CD4-positive, alpha-beta T cell treated with Interleukin-2 at 100 ng/mL for 4 hours (primary cell): ENCODE measurements at places on chromosomes 13 and 19.

- DNase-seq: peak; percentile 50
These were observed 1.0 kb downstream of the SMIM24 start for GRCh38 chr19:3479177-3479833.

DNA sequence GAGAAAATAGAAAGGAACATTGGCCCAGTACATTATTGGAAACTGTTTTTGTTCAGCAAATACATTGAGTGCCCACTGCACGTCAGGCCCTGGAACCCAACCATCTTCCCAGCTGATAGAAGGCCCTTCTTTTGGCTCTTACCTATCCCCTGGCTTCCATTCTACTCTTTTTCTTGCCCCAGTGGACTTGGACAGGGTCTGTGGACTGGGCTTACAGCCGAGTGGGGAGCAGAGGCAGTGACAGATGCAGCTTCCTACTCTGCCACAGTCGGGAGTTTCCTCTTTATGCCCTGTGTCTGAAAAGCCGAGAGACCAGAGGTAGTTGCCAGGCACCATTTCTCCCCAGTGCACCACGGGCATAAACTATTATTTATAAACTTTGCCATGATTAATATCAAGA, 70.4 kb downstream of the ARHGAP35 start:
- no peak for DNase-seq

- no peak for DNase-seq
These were observed 90.2 kb downstream of the RAB20 start for GRCh38 chr13:110471156-110471832.

GRCh38 chr19:41698746-41699230, 9.6 kb upstream of the CEACAM5 start:
- no peak for DNase-seq

GRCh38 chr13:110950819-110951570, 36.1 kb upstream of the ANKRD10 start:
- no peak for DNase-seq

GRCh38 chr13:101639711-101640110, 187.2 kb downstream of the ITGBL1 start:
- DNase-seq: no peak

GRCh38 chr13:109735436-109735966, 50.9 kb downstream of the IRS2 start:
- DNase-seq: no peak

GRCh38 chr19:10971107-10971726, 10.4 kb downstream of the SMARCA4 start:
- DNase-seq: no peak

- DNase-seq: no peak
These were observed 24.0 kb downstream of the UTP14C start for GRCh38 chr13:52048516-52048915.

DNA sequence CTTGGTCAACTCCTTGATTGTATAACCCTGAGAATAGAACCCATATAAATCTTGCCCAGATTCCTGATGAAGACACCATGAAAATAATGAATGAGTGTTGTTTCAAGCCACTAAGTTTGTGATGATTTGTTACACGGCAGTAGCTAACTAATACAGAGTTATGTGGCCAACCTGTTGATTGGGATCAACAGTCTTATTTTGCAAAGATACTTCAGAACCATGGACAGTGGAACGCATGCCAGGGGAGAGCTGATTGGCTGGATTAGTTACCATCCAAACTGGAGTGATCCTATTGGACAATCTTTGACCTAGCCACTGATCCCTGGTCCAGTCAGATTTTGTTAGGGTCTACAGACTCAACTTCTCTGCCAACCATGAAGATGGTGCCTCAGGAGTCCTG, 26.6 kb downstream of the CD70 start:
- DNase-seq: no peak

- DNase-seq: peak; percentile 98
These were observed at the start of gene RAD23A for GRCh38 chr19:12945479-12946091. Gene RAD23A, plus strand, starts transcription at chr19:12945862. Its CDS starts 87 bp downstream, at chr19:12945949.

- no peak for DNase-seq
These were observed 467.2 kb downstream of the ITGBL1 start for GRCh38 chr13:101919541-101920181.

DNA sequence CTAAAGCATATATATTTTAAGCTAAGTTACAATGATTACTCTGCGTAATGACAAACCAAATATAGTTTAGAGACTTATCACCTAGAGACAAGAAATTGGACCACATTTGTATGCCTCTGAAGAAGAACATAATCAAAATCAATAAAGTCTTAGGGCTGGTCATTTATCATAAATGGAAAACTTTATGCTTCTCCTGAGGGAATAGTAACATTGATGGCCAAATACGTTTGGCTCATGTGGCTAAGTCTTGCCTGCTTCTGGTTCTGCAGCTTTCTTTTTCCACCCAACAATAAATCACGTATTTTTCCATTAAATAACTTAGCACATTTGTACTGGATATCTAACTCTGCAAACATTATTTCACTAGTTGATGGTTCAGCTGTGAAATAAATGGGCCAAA, 458.4 kb downstream of the SLITRK1 start:
- no peak for DNase-seq

DNA sequence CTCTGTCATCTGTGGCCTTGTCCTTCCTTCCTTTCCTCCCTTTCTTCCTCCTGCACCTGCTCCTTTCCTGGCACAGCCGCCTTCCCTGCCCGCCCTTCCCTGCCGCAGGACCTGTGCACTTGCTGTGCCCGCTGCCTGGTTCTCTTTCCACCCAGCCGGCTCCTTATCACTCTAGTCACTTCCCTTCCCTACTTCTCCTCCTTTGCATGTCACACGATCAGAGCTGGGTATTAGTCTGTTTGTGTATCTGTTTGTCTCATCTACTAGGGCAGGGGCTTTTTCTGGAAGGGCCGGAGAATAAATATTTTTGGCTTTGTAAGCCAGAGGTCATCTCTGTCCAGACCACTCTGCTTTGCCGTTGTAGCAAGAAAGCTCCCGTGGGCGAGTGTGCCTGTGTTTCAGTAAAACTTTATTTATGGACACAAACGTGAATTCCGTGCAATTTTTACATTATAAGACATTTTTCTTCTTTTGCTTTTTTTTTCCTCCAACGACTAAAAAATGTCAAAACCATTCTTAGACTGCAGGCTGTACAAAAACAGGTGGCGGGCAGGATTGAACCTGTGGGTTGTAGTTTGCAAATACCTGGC, 6.1 kb downstream of the KDM4B start:
- DNase-seq: no peak

GRCh38 chr19:48445256-48445605, 552 bp upstream of the GRWD1 start:
- peak; percentile 42 for DNase-seq

GRCh38 chr13:113905018-113905417, 41.1 kb upstream of the GAS6 start:
- no peak for DNase-seq

DNA sequence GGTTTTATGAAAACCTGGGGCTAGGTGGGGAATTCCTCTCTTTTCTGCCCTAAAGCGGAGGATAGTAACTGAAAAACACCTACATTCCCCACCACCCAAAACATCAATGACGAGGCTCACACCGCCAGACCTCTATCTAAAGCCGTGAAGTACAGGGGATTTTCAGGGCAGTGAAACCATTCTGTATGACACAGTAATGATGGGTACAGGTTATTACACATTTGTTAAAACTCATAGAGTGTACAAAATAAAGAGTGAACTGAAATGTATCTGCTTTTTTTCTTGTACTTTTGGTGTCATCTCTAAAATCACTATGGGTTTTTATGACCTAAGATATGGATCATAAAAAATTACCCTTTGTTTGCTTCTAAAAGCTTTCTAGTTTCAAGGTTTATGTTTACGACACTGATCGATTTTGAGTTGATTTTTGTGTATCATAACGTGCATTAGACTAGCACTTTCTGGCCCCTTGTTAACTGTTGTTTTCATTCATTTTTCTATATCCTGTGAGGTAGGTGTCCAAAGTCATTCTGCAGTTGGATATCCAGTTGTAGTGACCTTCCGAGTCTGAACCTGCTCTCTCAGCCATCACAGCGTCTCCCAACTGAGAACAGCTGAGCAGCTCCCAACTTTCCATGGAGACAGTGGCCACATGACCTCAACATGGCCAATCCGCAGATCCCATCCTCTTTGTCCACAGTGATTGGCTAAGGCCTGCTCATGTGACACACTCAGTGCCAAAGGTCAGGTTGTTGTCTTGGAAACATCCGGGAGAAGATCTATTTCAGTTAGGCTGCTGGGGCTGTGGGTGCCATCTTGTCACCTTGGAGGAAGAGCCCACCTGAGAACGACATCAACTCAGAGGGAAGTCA, 10.3 kb downstream of the MBD3L2B start:
- no peak for DNase-seq

GRCh38 chr19:4393947-4394590, 6.3 kb downstream of the SH3GL1 start:
- no peak for DNase-seq

DNA sequence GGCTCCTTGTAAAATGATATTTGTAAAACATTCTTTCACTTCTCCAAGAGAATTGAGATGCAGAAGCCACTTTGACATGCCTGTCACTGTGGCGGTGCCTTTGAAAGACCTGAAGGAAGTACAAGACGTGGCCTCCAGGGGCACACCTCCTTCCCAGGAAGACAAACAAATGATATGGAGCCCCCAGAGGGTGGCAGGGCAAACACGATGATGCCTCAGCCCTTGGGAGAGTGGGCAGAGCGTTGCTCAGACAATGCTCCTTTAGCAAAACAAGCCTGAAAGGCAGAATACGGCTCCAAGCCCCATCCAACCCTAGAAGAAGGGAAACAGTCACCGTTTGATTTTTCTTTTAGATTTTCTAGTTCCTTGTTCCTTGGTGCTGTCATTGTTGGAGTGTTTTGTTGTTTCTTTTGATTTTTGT, 9.2 kb upstream of the ATP12A start:
- no peak for DNase-seq

- DNase-seq: no peak
These were observed 977 bp downstream of the EPHX3 start for GRCh38 chr19:15231271-15231670.

GRCh38 chr19:45782162-45782691, at the start of gene DMPK:
Gene DMPK, minus strand, starts transcription at chr19:45782490. Its CDS starts 138 bp downstream, at chr19:45782352.
- no peak for DNase-seq

- DNase-seq: no peak
These were observed 441 bp downstream of the GJB2 start for GRCh38 chr13:20192158-20192835.

DNA sequence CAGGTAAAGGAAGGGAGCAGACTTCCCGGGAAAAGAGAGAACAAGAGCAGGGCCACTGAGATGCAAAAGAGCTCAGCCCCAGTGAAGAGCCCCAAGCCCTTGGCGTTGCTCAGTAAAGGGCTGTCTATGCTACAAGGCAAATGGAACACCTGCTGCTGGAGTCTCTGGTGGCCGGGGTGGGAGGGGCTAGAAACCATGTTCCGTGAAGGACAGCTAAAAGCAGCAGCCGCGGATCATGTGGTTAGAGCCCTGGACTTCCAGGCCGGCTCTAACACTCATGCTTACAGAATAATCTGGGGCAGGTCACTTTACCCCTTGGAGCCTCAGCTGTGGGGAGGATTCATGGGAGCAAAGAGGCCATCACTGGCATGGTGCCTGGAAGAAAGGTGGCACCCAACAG, 17.8 kb downstream of the POU2F2 start:
- DNase-seq: no peak

- no peak for DNase-seq
These were observed 109.4 kb upstream of the C1QTNF9B start for GRCh38 chr13:24006520-24007248.

DNA sequence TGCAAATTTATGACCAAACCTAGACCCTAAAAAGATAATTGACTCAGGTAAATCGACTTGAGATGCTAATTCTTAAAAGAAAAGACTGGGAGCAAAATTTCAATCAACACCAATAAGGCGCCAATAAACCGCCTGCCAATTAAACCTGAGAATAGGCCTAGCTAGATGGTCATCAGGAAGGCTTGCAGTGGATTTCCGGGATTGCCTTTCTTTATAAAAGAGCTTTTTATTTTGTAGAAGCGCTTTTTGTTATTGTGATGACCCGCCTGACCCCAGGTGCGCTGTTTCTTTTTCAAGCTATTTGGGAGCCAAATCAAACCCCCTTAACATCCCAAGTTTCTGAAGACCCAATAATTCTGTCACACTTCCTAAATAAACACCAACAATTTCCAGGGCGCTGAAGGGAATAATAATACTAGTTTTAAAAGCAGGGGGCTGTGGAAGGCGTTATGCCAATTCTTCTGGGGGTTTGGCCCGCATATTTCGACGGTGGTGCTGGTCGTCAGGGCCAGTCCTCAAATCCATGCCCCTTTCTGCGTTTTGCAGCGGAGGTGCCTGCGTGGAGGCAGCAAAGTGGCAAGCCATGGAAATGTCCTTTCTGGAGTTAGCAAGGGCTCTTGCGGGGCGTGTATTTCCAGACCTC, 2.9 kb upstream of the ZIC5 start:
- DNase-seq: no peak

DNA sequence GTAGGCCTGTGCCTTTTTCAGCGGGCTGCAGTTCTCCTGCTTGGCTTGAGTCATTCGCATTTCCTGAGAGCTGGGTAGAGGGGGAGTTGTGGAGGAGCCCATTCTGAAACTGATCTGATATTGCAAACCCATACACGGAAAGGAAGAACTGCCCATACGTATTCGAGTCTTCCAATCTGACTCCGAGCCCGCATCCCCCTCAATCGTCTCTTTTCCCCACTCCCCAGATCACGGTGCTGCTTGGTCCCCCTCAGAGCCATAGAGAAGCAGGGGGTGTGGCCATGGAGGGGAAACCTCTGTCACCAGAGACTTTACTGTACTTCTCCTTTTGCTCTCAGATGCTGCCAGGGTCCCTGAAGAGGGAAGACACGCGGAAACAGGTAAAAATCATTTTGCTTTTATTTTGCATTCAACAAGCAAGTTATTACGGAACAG, at the start of gene CD22:
TSS of gene CD22 (plus strand) at position 337 of the 435 bp plus-strand sequence. CDS start 2,854 bp downstream, outside the sequence.
- DNase-seq: no peak

DNA sequence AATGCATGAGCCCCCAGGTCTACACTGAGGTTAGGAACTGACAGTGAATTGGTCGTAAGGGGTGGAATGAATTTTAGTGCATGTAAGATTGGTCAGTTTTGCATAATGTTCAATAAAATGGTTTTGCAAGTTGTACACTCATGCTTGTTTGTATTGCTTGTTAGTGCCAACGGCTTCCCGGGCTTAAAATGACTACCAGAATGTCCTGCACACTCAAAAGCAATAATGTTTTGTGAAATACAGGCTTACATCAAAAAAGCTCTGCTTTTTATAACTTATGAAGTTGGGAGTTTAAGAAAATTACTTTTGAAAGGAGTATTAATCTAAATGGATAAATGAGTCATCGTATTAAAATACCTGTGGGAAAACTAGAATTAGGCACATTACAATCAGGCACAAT, 112.9 kb downstream of the GPC6 start:
- no peak for DNase-seq

- DNase-seq: no peak
These were observed 101.8 kb downstream of the SOX1 start for GRCh38 chr13:112168761-112169160.

DNA sequence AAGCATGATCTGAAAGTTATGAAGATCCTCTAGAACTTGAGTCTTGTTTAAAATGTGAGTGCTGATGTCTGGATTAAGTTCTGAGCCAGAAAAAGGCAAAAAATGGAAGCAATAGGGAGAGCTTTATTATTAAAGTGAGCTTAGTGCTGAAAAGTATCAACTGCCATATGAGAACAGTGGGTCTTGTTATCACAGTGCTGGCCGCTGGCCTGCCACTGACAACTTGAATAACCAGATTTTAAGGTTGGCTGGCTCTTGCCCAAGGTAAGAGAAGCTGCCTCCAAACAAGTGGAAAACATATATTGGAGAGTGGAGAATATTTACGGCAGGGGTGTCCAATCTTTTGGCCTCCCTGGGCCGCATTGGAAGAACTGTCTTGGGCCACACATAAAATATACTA, 33.9 kb downstream of the NUFIP1 start:
- no peak for DNase-seq

GRCh38 chr13:76677043-76677442, 209.2 kb downstream of the KCTD12 start:
- no peak for DNase-seq
